ENCODE measurements at places on chromosomes 11 and 22.
A peak's percentile ranks its signal among the peaks of the same experiment; 100 is the strongest.

- DNase-seq = no peak
These were observed 151.0 kb upstream of the B3GAT1 start for GRCh38 chr11:134562941-134563471.

GRCh38 chr11:534396-535209 lies 773 bp downstream of the HRAS start:
- DNase-seq = no peak

GRCh38 chr11:130269326-130269943 lies 45.3 kb downstream of the ZBTB44 start:
- no peak for DNase-seq

GRCh38 chr11:12757416-12757815 lies 83.2 kb downstream of the TEAD1 start:
- no peak for DNase-seq

- peak; percentile 36 for DNase-seq
These were observed 11.8 kb downstream of the TUB start for GRCh38 chr11:8092587-8093424.

GRCh38 chr11:125263268-125263790 lies 98.8 kb downstream of the PKNOX2 start:
- peak; percentile 89 for DNase-seq

DNA sequence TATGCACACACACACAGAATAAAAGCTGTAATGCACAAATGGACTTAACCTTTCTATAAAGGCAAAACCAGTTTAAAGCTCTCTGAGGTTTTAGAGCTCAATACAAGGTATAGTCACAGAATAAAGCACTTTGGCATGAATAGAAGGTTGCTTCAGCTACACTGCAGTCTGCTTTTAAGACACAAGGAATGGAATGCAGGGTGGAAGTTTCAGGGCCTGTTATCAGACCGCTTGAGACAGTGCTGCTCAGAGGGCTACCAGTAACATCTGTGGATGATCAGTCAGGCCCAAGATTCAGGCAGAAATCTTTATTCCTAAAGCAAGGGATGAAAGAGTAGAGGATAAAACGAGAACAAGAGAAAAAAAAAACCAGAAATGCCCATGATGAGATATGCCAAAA lies 46.7 kb downstream of the CD44 start:
- DNase-seq = no peak

GRCh38 chr11:133776671-133777367 lies 68.5 kb downstream of the SPATA19 start:
- DNase-seq = no peak

DNA sequence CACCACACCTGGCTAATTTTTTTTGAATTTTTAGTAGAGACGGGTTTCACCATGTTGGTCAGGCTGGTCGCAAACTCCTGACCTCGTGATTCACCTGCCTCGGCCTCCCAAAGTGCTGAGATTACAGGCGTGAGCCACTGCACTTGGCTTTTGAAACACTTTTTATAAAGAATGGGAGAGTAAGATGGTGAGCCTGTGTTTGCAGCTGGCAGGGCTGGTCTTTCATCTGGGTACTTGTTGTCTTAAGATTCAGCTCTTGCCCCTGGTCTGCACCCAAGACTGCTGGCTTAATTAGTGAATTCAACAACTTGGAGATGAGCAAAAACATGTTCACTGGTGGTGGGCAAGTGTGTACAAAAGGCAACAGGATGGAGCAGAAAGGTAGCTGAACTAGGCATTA lies 4.0 kb downstream of the TSPAN18 start:
- DNase-seq = no peak

DNA sequence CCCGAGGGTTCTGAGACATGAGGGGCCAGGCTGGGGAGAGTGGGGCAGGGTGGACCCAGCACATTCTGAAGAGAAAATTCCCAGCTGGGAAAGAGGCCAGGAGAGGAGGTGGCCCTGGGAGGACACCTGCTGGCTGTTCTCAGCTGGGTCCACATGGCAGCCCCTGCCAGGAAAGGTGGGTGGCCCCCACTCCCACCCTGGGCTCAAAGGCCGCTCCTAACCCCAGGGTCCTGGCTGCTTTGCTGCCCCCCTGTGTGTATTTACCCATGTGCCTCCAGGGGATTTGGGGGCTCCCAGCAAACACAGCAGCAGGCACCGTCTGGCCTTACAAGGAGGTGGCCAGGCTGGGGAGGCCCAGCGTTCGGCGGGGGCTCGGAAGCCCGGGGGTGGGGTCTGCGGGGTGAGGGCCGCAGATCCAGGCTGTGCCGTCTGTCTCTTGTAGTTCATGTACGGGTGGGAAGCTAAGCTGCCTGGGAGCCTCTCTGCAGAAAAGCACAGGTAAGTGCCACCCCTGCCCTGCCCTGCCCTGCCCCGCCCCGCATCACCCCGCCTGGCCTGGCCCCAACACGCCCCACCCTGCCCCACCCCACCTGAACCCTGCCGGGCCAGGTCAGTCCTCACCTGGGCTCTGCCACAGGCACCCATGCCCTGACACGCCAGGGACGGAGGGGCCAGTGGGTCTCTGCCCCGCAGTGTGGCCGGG lies 10.6 kb downstream of the MUC5B start:
- no peak for DNase-seq

DNA sequence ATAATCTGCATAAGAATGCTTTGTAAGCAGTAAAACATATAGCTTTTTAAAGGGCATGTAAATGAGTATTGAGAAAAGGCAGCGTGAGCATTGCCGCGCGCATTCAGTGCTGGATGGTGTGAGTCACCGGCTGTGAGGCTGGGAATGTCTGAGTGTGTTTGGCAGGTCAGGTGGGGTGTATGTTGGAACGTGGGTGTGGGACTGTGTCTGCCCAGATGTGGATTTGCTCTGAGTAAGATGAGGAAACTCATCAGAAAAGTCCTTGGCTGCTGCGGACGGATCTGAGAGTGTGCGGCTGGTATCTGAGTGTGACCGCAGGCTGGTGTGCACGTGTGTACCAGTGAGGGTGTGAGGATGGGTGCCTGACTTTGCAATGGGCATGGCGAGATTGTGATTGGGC lies 66.2 kb upstream of the NECTIN1 start:
- DNase-seq = no peak

GRCh38 chr11:48073031-48073861 lies 92.9 kb downstream of the PTPRJ start:
- no peak for DNase-seq

DNA sequence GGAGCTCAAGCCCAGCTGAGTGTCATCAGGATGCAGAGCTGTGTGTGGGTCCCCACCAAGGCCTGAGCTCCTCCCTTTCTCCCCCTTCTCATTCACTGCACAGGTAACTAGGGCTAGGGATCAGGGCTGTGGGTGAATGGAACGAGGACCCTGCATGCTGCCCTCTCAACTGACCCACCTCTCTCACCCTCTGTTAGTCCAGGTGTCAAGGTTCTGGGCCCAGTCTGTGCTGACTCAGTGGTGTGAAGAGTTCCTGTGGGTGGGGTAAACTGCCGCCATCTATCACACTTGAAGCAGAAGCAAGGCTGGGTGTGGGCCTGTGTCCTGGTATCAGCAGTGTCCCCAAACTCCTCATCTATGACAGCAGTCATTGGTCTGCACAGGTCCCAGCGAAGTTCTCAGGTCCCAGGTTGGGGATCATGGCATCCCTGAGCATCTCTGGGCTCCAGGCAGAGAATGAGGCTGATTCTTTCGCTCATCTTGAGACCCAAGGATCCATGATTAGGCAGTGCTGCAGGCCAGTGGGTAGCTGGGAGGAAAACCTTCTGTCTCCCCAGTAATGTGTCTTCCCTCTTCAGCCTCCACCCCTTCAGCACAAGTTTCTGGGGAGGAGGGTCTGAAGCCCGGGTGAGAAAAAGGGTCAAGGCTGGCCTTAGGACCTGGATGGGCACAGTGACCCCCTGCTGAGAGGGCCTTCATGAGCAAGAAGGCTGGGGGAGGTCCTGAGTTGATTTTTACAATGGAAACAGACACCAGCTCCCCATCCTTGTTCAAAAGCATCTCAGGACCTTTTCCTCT lies 109.8 kb downstream of the ZNF280B start:
- no peak for DNase-seq

- DNase-seq = no peak
These were observed 56.5 kb downstream of the ST3GAL4 start for GRCh38 chr11:126411971-126412381.

DNA sequence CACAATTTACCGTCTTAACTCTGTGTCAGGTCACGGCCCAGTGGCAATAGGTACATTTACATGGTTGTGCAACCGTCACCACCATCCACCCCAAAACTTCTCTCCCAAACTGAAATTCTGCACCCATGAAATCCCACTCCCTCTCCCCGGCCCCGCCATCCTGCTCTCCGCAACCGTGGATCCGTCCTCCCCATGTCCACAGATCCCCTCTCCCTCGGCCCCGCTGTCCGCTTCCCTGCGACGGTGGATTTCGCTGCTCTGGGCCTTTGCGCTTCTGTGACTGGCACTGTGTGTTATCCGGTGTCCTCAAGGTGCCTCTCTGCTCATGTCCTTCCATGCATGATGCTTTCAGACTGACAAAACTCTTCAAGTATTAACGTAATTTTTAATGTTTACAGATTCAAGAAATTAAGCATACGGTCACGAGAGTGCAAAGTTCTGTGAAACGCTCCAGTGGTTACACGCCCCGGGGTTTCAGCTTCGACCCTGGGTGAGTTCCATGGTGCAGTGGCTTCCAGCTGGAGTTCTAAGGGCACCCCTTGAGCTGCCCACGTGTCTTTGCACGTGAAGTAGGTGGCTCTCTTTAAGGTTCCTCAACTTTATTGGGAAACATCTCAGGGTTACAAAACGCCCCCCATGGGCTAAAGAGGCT lies 76.4 kb downstream of the KCNQ1 start:
- DNase-seq = no peak

GRCh38 chr11:1303973-1304372 lies 5.5 kb downstream of the TOLLIP start:
- no peak for DNase-seq

GRCh38 chr11:114061048-114061680 lies 1.7 kb downstream of the ZBTB16 start:
- DNase-seq = peak; percentile 53

Measured in muscle of arm (tissue), 14 donors.